ENCODE measurements at places on chromosomes 2 and 18.

- DNase-seq: no peak
Measured at GRCh38 chr2:215979620-215980019, 33.7 kb downstream of the MREG start.

DNA sequence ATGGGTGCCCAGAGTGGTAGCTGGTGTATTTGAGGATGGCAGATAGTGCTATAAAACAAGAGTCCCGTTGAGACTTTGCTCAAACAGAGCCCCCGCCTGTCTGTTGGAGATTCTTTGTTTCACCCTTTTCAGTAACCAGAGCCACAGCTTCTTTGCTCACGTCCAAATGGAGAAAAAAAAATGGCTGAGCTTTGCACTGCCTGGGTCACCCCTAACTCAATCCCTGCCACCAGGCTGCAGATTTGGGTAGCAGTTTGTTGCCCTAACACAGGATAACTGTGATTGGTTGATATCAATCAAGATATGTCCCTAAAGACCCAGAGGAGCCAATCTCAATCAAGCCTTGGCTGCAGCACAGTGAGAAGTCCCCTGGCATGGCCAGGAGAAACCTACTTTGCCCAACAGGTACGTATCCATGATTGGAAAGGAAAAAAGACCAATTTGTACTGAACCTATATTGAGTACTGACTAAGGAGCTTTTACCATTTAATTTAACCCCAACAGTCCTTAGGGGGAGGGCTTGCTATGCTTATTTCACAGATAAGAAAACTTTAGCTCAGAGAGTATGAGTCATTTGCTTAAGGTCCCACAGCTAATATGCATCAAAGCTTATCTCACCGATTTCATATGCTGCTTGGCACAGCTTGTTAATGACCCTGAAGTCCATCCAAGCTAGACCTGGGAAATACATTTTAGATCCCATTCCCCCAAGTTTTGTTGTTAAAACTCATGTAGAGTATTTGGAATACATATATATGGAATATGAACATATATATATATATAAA, 72.0 kb upstream of the SH3BP4 start:
- DNase-seq: no peak

DNA sequence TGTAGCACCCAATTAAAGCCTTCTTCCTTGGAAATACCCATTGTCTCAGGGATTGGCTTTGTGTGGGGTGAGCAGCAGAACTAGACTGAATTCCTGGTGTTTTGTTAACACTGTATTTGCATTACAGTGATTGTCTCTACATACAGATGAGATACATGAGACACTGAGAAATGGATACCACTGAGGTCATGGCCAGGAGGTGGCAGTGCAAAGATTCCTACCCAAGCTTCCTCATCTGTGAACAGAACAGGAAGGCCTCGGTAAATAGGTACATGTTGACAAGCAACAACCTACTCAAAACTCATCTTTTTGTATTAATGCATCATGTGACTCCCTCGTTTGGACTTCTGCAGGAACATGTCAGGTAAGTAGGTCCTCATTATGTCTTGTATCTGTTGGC, 445.8 kb upstream of the RGPD4 start:
- no peak for DNase-seq

DNA sequence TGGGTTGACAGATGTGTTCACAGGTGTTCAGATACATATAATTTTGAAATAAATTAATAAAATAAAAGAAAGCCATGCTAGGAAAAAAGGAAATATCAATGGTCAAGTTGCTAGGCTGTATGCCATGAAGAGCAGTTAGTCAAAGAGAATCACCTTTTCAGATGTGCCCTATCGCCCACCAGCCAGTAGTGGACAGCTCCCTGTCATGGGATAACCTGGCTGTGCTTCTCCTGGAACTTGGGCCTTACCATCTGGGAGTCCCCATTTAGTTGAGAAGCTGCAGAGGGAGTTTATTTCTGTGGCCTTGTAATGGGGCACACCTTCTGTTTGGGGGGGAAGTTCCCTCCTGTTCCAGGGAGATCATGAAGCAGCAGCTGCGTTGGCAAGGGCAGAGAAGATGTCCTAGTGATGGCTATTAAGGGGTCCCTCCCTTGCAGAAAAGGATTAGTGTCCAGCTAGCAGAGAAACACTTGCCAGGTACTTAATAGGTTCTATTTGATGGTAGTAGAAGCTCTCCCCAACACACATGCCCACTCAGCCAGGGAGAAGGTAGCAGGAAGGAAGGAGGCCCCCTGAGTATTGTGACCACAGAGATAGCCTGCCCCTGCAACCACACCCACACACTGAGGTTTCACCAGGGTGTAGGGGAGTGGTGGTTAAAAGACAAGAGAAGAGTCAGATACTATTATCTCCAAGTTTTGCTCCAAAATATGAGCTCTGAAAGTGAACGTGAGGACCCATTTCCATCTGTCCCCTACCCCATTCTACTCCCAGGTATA, 117.7 kb downstream of the B3GNT2 start:
- peak; percentile 47 for DNase-seq

- no peak for DNase-seq
Measured at GRCh38 chr2:196291873-196292800, 120.8 kb upstream of the STK17B start.

GRCh38 chr2:144512891-144513351, 7.0 kb downstream of the ZEB2 start:
- DNase-seq: no peak

- DNase-seq: no peak
Measured at GRCh38 chr18:71849407-71849806, 694.7 kb downstream of the CBLN2 start.

GRCh38 chr2:224563537-224563936, 21.6 kb downstream of the CUL3 start:
- no peak for DNase-seq

DNA sequence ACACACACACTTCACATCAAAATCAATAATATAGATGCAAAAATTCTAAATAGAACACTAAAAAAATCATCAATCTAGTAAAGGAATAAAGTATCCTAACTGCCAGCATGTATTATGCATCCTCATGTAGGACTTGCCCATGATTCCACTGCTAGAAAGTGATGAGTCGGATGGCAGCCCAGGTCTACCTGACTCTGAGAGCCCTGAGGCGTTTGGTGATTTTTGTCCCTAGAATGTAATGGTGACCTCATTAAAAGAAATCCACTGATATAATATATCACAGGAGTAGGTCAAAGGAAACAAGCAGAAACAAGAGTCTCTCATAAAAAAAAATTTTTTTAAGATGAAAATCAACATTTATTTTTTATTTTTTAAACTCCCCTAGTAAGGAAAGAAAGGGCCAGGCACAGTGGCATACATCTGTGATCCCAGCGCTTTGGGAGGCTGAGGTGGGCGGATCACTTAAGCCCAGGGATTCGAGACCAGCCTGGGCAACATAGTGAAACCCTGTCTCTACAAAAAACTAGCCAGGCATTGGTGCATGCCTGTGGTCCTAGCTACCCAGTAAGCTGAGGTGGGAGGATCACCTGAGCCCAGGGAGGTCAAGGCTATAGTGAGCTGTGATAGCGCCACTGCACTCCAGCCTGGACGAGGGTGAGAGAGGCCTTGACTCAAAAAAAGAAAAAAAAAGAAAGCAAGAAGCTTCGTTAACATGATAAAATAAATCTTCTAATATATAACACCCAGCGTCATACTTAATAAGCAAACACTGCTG, 24.4 kb upstream of the ACTG2 start:
- no peak for DNase-seq

Data from HL-60 (cell line).